ENCODE measurements at places on chromosomes 1 and 21.

- DNase-seq: no peak
Measured at GRCh38 chr1:40451238-40451585, 936 bp downstream of the ZFP69B start.

- DNase-seq: no peak
Measured at GRCh38 chr1:242412921-242413320, 111.6 kb downstream of the PLD5 start.

DNA sequence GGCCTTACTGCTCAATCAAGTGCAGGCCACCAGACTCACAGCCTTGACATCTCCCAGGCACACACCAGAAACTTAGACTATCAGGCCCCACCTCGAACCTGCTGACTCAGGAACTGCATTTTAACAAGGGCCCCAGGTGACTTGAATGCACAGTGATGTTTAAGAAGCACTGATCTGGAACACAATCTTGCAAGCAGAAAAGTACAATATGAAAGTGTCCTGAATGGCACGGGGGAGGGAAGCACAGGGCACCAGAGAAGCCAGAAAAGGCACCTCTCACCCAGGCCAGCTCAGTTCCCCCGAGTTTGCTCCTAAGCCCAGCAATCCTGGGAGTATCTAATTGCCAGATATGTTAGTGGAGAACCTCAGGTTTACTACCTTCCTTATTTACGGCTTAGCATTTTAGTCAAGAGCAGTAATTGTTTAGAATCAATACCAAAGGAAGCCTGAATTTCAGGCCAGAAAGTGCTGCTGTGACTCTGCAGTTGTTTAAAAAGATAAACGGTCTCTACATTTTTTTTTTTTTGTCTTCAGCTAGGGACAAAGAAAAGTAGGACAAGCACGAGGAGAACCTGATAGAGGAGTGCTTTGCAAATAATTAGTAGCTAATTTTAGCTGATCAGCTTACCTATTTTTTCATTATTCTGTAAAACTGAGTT, 50.9 kb upstream of the CDC42BPA start:
- DNase-seq: no peak

DNA sequence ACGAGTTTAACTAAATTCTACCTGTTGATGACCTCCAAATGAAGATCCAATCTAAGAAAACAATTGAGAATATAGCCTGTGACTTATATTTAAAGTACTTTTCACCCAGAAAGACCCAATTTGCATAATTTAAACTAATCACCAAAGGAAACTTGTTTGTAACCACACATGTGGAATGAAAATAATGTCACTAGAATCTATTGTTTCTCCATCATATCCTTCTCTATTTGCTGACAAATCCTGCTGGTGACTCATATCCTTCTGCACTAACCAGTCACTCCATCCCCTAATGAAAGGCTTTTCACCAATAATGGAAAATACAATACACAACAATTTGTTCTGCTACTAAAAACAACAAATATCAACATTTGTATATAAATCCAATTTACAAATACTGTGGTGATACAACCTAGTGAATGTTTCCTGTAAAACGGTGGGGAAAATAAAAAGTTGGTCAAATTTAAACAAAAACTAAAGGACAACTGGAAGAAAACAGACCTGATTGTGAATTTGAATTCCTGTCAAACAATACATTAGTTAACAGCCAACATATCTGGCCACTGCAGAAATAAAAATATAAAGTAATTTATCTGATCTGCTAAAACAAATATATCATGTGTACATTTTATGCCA, 6.5 kb downstream of the PTP4A2 start:
- DNase-seq: no peak

GRCh38 chr1:229943988-229944743, 122.9 kb upstream of the GALNT2 start:
- DNase-seq: no peak

DNA sequence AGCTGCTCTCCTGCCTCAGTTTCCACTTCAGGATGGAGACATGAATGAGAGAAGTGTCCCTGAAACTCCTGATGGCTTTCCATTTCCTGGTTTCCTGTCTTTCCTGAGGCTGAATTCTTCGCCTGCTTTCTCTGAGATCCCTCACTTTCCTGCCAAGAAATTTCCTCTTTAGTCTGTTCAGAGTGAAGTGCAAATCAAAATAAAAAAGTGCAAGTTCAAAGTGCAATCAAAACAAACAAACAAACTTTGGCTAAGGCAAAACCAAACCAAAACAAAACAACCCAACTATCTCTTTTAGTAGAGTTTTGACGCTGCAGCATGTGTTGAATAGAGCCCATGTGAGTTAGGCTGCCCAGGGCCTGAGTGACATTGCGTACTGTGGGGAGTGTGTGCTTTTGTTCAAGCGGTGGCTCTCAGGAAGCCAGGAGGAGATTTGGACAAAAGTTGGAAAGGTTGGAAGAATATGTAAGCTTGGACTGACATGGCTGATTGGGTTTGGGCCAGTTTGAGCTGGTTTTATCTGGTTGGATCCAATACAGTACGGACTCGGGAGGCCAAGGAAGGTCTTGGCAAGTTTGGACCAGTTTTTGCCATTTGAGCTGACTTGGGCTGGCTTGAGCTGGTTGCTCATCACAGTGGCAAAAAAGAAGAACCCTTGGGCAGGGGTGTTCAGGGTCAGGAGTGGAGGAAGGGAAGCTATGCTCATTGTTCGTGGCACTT, 61.1 kb upstream of the TINAGL1 start:
- no peak for DNase-seq

DNA sequence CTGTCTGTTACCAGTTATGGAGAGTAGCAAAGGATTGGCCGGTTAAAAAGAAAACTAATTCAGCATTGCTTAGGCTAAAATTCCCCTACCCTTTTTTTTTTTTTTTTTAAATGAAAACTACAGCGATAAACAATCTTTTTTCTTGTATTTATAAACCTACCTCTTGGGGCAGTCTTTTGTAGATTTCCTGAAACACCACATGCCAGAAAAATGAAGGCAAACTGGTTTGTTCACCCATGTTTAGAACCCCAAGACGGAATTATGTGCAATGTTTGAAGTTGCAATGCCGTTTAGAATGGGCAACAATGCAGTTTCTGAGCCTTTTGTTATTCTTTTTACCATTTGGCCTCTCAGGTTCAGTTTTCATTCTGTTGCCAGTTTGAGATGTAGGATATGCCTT, 59.1 kb downstream of the PRDM2 start:
- DNase-seq: no peak

DNA sequence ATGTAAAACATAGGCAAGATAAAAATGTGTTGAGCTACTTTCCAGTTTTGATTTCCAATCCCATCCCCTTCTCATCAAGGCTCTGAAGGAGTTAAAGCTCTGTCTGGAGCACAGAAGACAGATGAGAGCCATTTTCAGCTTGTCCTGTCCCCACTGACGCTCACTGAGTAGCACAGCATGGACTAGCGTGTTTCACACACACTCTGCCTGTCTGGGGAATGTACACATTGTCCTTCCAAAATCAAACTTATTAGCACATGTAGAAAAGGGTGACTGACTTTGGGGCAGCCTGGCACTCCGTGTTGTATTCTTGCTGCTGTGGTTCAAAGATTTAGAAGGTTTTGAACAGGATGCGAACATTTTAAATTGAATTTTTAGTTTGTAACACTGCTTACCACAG, 139.2 kb downstream of the NEK7 start:
- no peak for DNase-seq

DNA sequence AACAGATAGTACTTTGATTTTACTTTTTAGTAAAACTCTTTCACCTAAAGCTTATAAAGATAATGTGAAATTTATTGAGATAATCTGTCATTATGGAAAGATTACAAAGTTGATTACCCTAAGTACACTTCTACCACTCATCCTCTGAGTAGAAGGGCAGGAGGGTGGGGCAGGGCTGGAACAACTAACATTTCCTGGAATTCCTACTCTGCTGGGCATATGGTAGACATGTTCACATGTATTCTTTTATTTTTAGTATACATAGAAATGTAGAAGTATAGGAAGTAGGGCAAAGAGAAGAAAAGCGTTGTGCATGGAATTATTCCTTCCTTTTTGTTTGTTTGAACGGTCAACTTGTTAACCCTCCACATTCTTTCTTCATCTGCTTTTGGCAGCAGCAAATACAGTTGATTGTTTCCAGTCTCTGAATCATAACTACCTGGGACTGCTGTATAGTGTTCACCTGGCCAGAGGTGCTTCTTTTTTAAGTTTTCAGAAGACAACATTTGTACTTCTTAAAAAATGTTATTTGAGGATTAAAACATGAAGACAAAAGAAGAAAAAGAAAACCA, 85.1 kb downstream of the POU2F1 start:
- DNase-seq: no peak
